IPS DF 6.9 (cell line): ENCODE measurements at places on chromosomes 2 and 18.

- no peaks in the 10 kb centered on the region for H3K27me3 ChIP-seq
- H3K36me3 ChIP-seq: no peaks in the 10 kb centered on the region
- no peak for DNase-seq
- H3K4me3 ChIP-seq: no peak overlapping the region
These were observed 221.0 kb downstream of the CDH20 start for GRCh38 chr18:61554117-61554776.

GRCh38 chr18:34039201-34039600, 185.5 kb downstream of the NOL4 start:
- no peak overlapping the region for H3K4me3 ChIP-seq
- H3K27ac ChIP-seq: no peak overlapping the region

- no peaks in the 10 kb centered on the region for H3K27me3 ChIP-seq
- H3K36me3 ChIP-seq: no peaks in the 10 kb centered on the region
- no peaks in the 10 kb centered on the region for H3K4me1 ChIP-seq
- DNase-seq: no peak
- H3K4me3 ChIP-seq: no peak overlapping the region
These were observed 15.8 kb downstream of the C18orf63 start for GRCh38 chr18:74331404-74331803.

GRCh38 chr2:176149939-176150583, 1.3 kb upstream of the HOXD4 start:
- DNase-seq: no peak
- no peak overlapping the region for H3K27ac ChIP-seq
- peaks cover 97% of the 10 kb centered on the region for H3K27me3 ChIP-seq
- H3K36me3 ChIP-seq: no peaks in the 10 kb centered on the region

DNA sequence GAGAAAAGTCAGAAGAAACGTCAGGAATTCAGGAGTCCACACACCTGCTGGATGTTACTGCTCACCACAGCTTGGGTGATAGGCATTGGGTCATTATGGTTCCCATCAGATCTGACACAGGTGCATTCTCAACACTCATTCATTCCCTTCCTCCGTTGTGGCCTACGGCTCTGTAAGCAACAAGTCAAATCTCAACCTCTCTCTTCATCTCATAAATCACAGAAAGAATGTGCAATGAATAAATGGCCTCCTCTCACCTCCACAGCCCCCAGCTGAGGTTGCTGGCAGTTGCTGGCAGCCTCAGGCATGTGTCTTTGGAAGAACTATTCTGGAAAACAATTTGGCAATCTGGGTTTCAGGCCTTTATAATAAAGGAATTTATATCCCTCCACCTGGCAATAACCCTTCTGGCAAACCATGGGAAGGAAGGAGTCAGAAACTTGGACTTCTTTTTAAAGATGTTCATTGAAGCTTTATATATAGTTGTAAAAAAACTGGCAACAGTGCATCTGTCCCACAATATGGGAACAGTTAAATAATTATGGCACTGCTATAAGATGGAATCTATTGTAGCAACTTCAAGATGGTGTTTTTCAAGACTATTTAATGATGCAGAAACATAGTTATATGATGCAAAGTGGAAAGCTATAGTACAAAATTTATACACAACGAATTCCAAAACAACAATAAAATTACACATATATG, 175.4 kb downstream of the ANAPC1 start:
- H3K27me3 ChIP-seq: no peaks in the 10 kb centered on the region
- H3K4me1 ChIP-seq: peaks cover 10% of the 10 kb centered on the region
- H3K36me3 ChIP-seq: no peaks in the 10 kb centered on the region
- no peak overlapping the region for H3K27ac ChIP-seq

DNA sequence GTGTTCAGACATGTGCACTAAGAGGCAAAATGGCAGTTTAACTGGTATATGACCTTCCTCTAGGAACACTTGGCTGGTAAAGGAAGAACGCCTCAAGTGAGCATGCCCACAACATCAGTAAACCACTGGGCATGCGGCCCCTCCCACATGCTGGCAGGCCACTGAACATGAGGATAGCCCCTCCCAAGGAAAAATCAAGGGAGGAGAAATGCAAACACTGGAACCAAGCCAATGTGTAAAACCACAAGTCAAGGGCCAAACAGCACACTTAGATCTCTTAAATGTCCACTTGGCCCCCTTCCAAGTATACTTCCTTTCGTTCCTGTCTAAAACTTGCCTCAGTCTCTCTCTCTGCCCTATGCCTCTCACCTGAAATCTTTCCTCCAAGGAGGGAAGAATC, 980.8 kb downstream of the TSN start:
- no peaks in the 10 kb centered on the region for H3K36me3 ChIP-seq
- H3K27me3 ChIP-seq: no peaks in the 10 kb centered on the region
- H3K27ac ChIP-seq: no peak overlapping the region
- H3K4me1 ChIP-seq: peaks cover 1% of the 10 kb centered on the region; the same call in 1 of the 2 replicates

DNA sequence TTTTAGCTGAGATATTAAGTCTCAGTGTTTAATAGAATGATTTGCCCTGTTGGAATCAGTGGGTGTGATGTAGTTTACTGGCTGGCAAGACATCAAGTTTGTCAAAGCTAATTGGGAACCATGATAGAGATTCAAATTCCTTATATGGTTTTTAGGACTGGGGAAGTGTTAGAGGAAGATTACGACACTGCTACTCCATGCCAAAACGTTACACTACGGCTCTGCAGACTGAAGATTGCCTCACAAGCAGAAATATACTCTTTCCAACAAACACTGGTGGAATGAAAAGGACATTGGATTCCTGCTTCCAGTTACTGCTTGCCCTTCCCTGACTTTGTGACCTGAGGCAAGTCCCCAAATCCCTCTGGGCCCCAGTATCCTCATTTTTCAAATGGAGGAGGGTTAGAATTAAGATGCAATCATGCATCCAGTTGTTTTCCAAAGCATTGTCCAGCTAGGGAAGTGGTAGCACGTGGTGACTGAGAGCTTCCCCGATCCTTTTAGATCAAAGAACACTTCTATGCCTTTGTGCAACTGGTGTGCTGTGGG, 147.6 kb downstream of the CDC42EP3 start:
- DNase-seq: no peak
- no peaks in the 10 kb centered on the region for H3K36me3 ChIP-seq
- no peak overlapping the region for H3K27ac ChIP-seq
- H3K27me3 ChIP-seq: no peaks in the 10 kb centered on the region

DNA sequence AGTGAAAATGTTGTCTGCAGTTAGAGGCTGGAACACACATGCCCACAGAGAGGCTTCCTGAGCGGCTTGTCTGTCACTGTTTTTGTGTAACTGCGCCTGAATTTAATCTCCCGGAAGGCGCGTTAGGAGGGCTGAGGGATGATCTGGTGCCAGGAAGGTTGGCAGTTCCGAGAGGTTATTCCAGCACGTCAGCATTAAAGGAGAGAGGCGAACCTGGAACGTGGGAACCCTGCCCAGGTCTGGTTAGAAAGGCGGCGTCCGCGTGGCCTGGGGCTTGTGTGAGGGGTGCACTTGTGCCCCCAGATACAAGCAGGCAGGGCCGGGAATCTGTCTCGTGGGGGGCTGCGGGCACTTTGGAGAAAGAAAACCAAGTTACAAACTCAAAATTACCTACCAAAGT, 75.3 kb downstream of the NFATC1 start:
- H3K36me3 ChIP-seq: no peaks in the 10 kb centered on the region
- no peaks in the 10 kb centered on the region for H3K27me3 ChIP-seq
- DNase-seq: no peak
- no peak overlapping the region for H3K4me3 ChIP-seq

DNA sequence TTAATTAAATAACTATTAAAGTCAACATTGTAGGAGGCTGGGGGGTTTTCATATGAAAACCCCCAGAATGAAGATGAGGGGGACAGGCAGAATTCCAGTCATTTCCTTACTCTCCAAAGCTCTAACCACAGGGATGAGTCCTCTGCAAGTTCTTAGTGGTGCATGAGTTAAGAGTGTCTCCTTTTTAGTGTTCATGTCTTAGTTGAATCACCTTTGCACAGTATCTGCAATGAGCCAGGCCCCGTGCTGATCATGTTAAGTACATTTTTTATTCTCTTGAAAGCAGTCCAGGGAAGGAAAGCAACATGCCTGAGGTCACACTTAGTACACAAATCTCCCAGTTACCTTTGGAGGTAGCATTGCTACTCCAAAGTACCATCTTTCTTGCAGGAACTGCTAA, 25.7 kb upstream of the MSGN1 start:
- no peaks in the 10 kb centered on the region for H3K36me3 ChIP-seq
- no peak for DNase-seq
- 0 out of 2 replicates have a peak, but pooled peaks cover 2% of the 10 kb centered on the region for H3K4me1 ChIP-seq

- no peaks in the 10 kb centered on the region for H3K27me3 ChIP-seq
- DNase-seq: no peak
- no peak overlapping the region for H3K27ac ChIP-seq
- H3K36me3 ChIP-seq: no peaks in the 10 kb centered on the region
These were observed 479.0 kb upstream of the DCC start for GRCh38 chr18:51861046-51861445.
